Left ventricle myocardium inferior (tissue), 1 donor: ENCODE measurements at places on chromosomes 13 and 19. TPM values are rescaled to one million over a fixed set of nuclear protein-coding genes. Genes with fewer than 3 reads are reported as not detected.
A peak's percentile ranks its signal among the peaks of the same experiment; 100 is the strongest.

C19orf85 gene
- total RNA-seq, result not detected

CLEC17A gene
- not detected for total RNA-seq

MEDAG gene
- total RNA-seq, result 5.9 TPM

- no peak overlapping the region for H3K27ac ChIP-seq
- peaks cover 15% of the 10 kb centered on the region for H3K4me1 ChIP-seq
- H3K36me3 ChIP-seq, result no peaks in the 10 kb centered on the region
- no peaks in the 10 kb centered on the region for H3K27me3 ChIP-seq
- H3K4me3 ChIP-seq, result no peak overlapping the region
Observed at GRCh38 chr13:35841060-35841521, 290.1 kb downstream of the DCLK1 start.

GRCh38 chr13:68368922-68369321 lies 1138.8 kb upstream of the PCDH9 start:
- H3K36me3 ChIP-seq, result no peaks in the 10 kb centered on the region
- no peaks in the 10 kb centered on the region for H3K27me3 ChIP-seq
- H3K27ac ChIP-seq, result no peak overlapping the region
- no peak for DNase-seq
- no peak overlapping the region for H3K4me3 ChIP-seq
- no peaks in the 10 kb centered on the region for H3K4me1 ChIP-seq

DNA sequence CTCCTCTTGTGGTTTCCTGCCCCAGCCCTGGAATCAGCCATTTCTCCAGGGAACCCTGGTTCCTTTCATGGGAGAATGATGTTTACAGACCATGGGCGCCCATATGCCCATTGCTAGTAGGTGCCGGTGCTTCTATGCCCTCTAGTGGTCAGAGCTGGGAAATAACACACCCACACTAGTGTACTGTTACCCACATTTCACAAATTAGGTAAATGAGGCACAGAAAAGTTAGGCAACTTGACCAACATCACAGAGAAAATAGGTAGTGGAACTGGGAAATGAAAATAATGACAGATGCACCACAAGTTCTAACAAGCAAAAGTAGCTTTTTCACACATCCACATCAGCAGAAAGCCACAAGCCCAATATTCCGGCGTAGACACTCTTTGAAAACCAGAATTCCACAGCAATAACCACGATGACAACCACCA lies 1.3 kb upstream of the CEACAM3 start:
- no peak for DNase-seq
- H3K36me3 ChIP-seq, result no peaks in the 10 kb centered on the region
- no peaks in the 10 kb centered on the region for H3K4me1 ChIP-seq
- H3K4me3 ChIP-seq, result no peak overlapping the region
- H3K27me3 ChIP-seq, result peaks cover 93% of the 10 kb centered on the region

- peaks cover 8% of the 10 kb centered on the region for H3K4me1 ChIP-seq
- peak overlapping the region; percentile 42 for H3K27ac ChIP-seq
- peaks cover 65% of the 10 kb centered on the region for H3K27me3 ChIP-seq
- no peaks in the 10 kb centered on the region for H3K36me3 ChIP-seq
- peak overlapping the region; percentile 51 for H3K4me3 ChIP-seq
- no peak for DNase-seq
Observed at GRCh38 chr19:53504885-53505284, 33.1 kb upstream of the ZNF331 start.

- H3K36me3 ChIP-seq, result no peaks in the 10 kb centered on the region
- no peak for DNase-seq
- H3K4me1 ChIP-seq, result peaks cover 65% of the 10 kb centered on the region
- peaks cover 26% of the 10 kb centered on the region for H3K27me3 ChIP-seq
- peak overlapping the region; percentile 97 for H3K27ac ChIP-seq
Observed at GRCh38 chr19:35136977-35137702, 1.5 kb upstream of the FXYD1 start.
